ENCODE measurements at places on chromosomes 5 and 9. TPM values are rescaled to one million over a fixed set of nuclear protein-coding genes. Genes with fewer than 3 reads are reported as not detected.

DNA sequence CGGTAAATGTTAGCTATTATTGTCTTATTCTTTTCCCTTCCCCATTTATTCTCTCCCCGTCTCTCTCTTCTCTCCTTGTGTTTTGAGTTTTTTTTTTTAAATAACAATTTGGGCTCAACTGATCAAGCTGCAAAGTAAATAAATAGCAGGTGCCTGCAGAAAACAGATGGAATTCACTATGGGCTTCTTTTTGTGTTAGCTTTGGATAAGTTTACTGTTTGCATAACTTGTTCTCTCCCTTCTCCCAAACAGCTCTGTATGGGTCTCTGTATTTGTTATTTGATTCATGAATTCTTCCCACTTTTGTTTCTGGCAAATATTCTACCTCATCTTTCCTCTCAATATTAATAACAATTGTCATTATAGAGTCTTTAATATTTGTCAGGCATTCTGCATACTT lies 111.8 kb upstream of the ASTN2 start:
- no peak for DNase-seq

DNA sequence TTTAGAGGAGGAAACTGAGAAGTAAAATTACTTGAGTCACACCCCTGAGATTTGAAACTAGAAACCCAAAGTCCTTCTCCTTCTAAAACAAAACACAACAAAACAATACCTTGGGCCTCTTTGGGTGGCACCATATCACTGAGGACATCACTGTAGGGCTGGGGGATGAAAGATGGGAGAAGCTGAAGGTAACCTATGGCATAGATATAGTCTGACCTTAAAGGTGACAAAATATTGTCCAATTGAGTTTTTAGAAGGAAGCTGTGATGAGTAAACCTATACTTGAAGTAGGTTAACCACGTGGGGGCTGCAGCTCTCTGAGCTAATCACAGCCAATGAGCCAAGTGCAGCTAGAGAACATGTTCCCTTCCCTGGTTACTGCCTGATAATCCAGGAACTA lies 167.4 kb upstream of the CD180 start:
- DNase-seq = no peak

Gene ANKRD18B
- total RNA-seq = not detected

Gene S1PR3
- 50.9 TPM for total RNA-seq

Gene TAF11L10
- 1.4 TPM for total RNA-seq
